Activated gamma-delta T cell treated with anti-CD3 and anti-CD28 coated beads, Interleukin-2, amount 50 U/mL, for 16 hours (primary cell): ENCODE measurements at places on chromosomes 12 and 14.

GRCh38 chr12:39502726-39503125, 59.8 kb upstream of the KIF21A start:
- no peak for DNase-seq

- no peak for DNase-seq
Observed at GRCh38 chr12:14605401-14605989, 37.8 kb upstream of the PLBD1 start.

DNA sequence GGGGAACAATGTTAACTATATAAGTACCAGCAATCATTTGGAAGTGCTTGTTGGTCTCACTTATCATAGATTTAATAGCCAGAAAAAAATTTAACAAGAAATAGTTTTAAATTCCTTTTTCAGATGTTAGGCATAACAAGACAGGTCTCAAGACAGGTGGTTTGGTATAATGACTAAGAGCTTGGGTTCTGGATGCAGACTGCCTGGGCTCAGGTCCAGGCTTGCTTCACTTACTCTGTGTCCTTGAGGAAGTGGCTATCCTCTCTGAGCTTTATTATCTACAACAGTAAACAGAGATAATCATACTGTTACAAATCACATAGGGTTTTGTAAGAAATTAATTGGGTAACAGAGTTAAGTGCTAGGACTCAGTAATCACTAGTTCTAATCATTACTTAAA, 338.0 kb upstream of the FLRT2 start:
- DNase-seq: no peak

GRCh38 chr14:89397569-89398230, 19.3 kb downstream of the FOXN3 start:
- DNase-seq: no peak

DNA sequence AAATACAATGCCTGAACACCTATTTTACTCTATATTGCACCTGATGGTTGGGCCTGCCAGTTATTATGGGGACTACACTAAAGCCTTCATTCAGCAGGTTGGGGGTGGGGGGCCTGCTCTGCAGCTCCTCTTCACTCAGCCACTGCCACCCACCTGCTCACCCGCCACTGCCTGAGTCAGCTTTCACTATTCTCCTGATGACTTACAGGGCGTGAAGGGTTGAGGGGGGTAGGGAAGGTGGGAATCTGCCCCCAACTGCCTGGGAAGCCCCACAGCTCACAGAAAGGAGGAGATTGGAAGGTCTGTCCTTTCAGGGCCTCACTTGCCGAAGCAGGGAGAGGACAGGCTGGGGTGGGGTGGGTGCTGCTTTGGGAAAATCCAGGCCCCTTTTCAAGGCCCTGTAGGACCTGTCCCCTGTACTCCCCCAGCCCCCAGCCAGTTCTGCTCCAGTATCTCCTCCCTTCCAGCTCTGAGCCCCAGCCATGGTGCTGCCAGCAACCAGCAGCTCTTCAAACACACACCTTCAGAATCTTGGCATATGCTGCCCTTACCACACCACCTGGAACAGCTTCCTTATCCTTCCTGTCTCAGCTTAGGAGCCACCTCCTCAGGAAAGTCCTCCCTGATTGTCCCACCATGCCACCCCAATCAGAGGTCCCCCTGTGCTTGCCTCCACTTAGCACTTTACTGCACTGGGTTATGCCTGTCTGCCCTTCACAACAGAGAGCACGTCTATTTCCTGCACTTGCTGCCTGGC, 33.1 kb downstream of the IRF2BPL start:
- DNase-seq: no peak
